ENCODE measurements at places on chromosomes 16 and 17.

DNA sequence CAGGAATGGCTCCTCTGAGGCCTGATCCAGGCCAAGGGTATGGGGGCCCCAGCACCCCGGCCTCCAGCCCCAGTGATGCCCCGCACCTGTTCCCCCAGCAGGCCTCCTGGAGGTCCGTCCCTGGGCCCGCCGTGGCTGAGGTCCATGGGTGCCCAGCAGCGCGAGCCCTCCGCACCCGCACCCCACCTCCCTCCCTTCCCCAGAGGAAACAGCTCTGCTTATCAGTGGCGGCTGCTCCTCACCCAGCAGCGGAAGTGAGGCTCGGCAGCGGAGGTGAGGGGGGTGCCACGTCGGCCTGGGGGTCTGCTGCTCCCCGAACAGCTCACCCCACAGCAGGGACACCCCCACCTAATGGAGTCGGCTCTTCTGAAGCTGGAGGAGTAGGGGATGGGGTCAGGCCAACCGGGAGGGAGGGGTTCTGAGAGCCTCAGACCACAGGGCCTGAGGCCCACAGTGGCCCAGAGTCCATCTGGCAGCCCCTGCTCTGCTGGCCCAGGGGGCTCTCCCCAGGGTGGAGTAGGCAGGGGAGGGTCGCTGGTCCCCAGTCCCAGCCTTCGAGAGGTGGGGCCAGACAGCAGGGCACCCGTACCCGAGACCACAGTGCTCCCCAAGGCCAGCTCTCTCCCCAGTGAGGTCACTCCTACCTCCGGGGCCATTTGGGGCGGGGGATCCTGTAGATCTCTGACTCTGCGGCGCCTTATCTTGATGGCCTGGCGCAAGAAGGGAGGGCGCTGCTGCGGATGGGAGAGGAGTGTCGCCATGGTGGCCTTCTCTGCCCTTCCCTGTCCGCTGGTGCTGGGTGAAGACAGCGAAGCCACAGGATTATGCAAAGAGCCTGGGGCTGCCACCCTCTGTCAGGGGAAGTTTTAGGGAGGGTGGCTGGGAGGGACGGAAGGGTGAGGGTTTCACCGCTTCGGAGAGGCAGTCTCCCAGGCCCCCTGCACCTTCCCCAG lies at the start of gene UNC13D:
UNC13D (minus strand) TSS at position 828 of the 953 bp plus-strand sequence; CDS start at position 761, 67 bp downstream.
- peak; percentile 60 for DNase-seq

DNA sequence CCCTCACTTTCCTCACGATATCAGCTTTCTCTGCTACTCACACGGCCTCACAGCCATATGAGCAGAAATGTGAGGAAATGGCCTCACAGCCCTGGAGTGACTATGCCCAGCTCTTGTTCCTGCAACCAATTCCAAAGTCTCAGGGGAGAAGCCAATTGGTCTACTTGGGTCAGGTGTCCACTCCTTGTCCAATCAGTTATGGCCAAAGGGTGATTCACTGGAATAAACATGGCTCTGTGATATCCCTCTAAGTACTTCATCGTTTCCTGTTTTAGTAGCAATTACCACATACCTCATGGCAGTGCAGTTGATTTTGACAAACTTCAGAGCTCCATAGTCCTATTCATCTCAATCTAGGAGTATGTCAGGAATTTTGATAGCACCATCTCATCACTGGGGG lies 195.4 kb downstream of the KATNIP start:
- no peak for DNase-seq

- DNase-seq: no peak
Measured at GRCh38 chr17:82813299-82814051, 26.3 kb downstream of the ZNF750 start.

DNA sequence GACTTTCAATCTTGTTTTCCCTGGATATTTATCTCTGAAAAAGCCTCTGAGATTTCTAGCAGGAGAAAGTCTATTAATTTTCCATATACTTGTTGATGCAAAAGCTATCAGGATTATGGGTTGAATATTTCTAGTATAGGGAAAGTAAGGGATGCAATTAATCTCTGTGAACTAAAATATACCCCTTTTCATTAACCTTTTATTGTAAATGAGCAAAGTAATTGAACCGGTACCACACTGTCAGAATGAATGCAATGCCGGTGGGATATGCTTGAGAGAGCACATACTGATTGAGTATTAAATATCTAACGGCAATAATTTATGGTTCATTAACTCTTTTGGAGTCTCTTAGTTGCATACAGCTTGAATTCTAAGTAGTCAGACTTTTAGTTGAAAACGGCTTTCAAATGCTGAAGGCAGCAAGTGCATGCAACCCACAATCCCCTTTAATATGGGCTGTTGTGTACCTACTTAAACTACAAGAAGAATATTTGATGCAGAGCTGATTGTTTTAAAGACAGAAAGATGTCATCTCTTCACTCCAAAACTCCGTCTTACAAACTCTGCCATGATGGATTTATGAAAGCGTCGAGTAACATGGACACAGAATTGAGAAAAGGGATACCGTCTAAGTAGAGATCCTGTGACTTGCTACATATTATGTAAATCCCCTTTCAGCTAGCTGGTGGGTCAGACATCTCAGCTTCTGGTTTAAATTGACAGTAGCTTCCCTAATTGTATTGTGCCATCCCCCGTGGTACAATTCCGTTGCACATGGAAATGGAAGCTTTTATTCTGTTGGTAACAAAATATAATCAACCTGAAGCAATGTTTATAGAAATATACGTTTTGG lies 141.3 kb upstream of the CDH8 start:
- DNase-seq: no peak

- no peak for DNase-seq
Measured at GRCh38 chr17:46947216-46947615, 24.3 kb downstream of the GOSR2 start.

GRCh38 chr17:63402431-63403212 lies 43.5 kb downstream of the CYB561 start:
- no peak for DNase-seq

DNA sequence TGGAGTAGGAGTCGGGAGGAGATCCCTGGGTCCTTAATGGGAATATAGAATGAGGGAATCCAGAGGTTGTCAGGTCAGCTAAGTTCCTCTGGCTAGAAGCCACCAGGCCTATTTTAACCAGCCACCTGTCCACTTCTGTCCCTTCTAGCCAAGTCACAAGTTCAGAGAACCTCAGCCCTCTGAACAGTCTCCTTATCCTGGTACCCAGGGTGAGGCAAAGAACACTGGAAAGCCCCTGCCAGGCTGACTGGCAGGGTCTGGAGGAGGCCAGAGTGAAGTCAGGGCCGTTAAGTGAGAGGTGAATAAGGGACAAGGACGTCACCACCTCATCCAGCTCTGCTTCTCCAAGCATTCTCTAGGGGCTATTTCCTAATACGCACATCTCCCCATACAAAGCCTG lies 2.7 kb downstream of the CTDNEP1 start:
- DNase-seq: no peak

All from activated effector memory CD4-positive, alpha-beta T cell treated with Interleukin-2 at 50 U/mL for 16 hours (primary cell).